ENCODE measurements at places on chromosomes 3 and 15. TPM values are rescaled to one million over a fixed set of nuclear protein-coding genes. Genes with fewer than 3 reads are reported as not detected.

Gene IGSF11
- not detected for polyA plus RNA-seq

Gene KNG1
- not detected for polyA plus RNA-seq

Gene CHRNB4
- polyA plus RNA-seq = not detected

Gene TTLL13
- polyA plus RNA-seq = 0.53 TPM

Gene RHOV
- not detected for polyA plus RNA-seq

Gene SAMMSON
- polyA plus RNA-seq = not detected

Gene PP2D1
- 1.0 TPM for polyA plus RNA-seq

Gene AP2M1
- polyA plus RNA-seq = 234 TPM

Gene SH2D7
- polyA plus RNA-seq = not detected

Gene CD86
- polyA plus RNA-seq = 18.0 TPM

Gene CISH
- 0.73 TPM for polyA plus RNA-seq

Gene CNTN3
- not detected for polyA plus RNA-seq

Gene C3orf49
- polyA plus RNA-seq = not detected

Gene NR2E3
- not detected for polyA plus RNA-seq

Gene FAM219B
- 24.1 TPM for polyA plus RNA-seq

Gene SAMD7
- polyA plus RNA-seq = not detected

Gene KCNMB3
- 6.0 TPM for polyA plus RNA-seq

Gene ZBTB38
- polyA plus RNA-seq = 48.1 TPM

Gene GPR15
- not detected for polyA plus RNA-seq

Gene NEK10
- not detected for polyA plus RNA-seq

Gene CTDSPL
- polyA plus RNA-seq = 0.15 TPM

Gene CX3CR1
- 1.5 TPM for polyA plus RNA-seq

Gene NANOGP8
- not detected for polyA plus RNA-seq

Gene HYAL1
- 0.15 TPM for polyA plus RNA-seq

Gene PLXNB1
- polyA plus RNA-seq = not detected

Gene SLC51B
- not detected for polyA plus RNA-seq

Gene CAND2
- polyA plus RNA-seq = not detected

Gene SMCO1
- not detected for polyA plus RNA-seq

Gene UQCC5
- 54.7 TPM for polyA plus RNA-seq

Gene VGLL3
- not detected for polyA plus RNA-seq

Gene C2CD4B
- not detected for polyA plus RNA-seq

Gene GRIP2
- polyA plus RNA-seq = not detected

Gene MORC1
- not detected for polyA plus RNA-seq

Gene TMEM207
- polyA plus RNA-seq = not detected

Gene CMTM7
- 62.2 TPM for polyA plus RNA-seq

Gene ADGRG7
- not detected for polyA plus RNA-seq

Gene GOLGA8N
- 0.18 TPM for polyA plus RNA-seq

Gene SQOR
- 70.9 TPM for polyA plus RNA-seq

Gene CFAP92
- not detected for polyA plus RNA-seq

Gene SLC28A2
- polyA plus RNA-seq = not detected
